ENCODE measurements at places on chromosomes 12 and 14.

GRCh38 chr14:32073537-32074189, 3.4 kb upstream of the ARHGAP5 start:
- peak; percentile 79 for DNase-seq

DNA sequence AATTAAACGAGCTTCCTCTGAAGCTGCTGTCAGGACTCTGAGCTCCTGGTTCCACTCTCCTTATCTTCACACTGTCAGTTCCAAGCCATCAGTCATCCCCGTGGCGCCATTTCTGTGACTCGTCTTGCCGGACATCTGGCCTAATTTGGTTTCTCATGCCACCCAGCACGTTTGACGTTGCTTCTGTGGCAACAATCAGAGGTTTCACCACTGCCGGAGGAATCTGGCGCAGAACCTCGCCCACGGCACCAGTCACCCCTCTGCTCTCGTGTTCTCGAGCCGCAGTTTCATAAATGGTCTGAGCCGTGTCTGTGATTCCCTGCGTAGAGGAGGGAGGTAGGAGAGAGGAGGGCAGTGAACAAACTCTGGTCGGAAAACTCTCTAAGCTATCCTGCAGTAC, 29.7 kb downstream of the BDKRB1 start:
- DNase-seq = no peak

DNA sequence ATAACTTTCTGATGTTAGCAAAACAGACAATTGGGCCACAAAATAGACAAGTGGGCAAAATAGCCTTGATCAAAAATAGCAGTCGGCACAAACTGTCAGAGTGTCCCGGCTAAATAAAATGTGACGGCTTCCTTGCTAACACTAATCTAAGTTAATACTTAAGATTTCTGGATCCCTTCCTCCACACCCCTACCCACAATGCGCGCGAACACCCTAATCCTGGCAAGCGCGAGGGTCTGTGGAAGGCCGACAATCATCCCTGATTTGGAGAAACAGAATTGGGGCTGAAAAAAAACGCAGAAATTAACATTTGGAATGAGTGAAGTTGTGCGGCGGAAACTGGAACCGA, 489 bp downstream of the CEP290 start:
- no peak for DNase-seq

- DNase-seq = no peak
Measured at GRCh38 chr12:57965766-57966165, 24.4 kb downstream of the ATP23 start.

DNA sequence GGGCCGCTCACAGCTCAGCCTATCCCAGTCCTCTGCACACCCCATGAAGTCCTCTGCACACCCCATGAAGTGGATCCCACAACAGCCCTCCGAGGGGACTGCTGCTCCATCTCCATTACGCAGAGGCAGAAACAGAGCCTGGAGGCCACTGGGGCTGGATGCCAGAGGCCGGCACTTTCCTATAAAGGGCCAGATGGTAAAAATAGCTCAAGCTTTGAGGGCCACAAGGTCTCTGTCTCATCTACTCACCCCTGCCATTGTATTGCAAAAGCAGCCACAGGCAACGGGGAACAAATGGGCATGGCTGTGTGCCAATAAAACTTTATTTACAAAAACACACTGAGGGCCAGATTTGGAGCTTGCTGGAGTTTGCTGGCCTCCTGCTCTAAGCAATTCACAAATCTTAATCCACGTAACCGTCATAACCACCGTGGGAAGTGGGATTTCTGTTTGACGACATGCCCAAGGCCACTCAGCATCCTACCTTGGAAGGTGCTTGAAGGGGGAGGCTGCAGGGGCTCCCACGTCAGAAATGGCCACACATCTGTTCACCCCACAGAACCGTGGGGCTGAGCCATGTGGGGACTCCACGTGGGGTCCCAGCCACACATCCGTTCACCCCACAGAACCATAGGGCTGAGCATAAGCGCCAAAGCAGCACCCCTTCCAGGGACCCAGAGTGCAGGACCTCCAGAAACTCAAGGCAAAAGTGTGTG, 92.0 kb downstream of the NCOR2 start:
- DNase-seq = no peak

DNA sequence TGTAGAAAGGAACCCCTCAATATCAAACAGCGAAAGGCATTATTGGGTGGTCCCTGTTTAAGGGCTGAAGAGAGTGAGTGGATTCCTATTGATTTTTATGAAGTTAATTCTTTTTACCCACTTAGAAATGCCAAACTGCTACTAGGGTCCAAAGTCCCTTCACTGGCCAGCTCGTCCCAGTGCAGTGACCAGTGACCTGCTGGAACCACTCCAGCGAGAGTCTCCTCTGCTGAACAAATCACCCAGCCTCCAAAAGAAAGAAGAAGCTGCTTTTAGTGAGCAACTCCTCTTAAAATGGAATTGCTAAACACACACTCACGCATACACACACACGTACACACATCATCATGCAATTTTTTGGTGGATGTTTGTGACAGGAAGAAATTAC, 198.2 kb upstream of the PLEKHG7 start:
- no peak for DNase-seq

DNA sequence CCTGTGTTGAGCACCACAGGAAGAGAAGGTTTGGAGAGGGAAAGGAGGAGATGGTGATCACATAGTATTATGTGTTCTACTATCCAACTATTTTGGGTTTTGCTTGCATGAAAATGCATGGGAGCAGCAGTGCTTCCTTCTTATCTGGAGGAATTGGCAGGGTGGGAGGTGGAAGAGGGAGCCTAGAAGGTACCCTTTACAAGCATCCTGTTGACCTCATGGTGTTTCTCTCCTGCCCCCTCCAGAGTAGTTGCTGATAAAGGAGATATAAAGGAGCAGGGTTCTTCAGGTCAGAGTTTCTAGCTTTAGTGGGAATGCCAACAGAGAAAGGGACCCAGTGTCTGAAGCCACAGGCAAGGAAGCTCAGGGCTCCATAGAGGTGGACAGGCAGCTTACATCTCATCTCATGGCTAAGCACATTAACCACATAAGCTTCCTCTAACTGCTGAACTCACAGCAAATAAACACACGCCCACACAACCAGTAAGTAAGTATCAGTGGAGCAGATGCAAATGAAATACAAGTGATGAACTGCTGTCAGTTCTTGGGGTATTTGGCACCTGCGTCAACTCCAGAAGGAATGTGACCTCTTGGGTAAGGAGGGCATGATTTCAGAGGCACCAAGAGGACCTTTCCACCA, 174.2 kb upstream of the SLC38A2 start:
- peak; percentile 73 for DNase-seq

DNA sequence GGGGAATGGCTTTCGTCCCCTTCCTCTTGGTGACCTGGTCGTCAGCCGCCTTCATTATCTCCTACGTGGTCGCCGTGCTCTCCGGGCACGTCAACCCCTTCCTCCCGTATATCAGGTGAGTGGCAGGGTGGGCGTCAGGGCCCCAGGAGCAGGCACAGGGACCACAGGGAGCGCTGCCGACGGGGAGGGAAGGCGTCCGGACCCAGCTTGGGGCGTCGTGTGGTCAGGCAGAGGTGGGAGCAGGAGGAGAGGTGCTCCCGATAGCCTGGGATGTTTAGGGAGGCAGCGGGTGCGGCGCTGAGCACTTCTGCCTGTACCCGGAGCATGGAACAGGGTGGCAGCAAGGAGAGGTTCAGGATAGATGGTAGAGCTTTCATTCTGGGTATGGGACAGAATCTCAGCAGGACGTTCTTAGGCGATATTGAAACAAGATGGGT, 444 bp downstream of the DRAM1 start:
- peak; percentile 62 for DNase-seq

DNA sequence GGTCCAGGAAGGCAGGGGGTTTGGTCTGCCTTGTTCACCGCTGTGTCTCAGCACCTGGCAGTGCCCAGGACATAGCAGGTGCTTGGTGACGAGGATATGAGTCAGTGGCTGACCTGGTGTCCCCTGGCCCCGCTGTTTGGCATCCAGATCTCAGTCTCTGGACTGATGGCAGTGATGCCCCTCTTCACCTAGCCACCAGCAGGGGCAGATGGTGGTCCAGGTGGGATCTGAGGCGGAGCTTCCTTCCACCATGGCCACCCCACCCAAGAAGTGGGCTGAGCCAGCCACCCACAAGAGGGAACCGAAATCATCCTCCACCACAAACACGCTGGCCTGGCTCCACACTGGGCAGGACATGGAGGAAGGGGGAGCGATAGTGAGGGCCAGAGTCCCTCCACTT, 16.1 kb upstream of the SH2B3 start:
- no peak for DNase-seq

GRCh38 chr14:104350463-104351185, 212.2 kb downstream of the KIF26A start:
- DNase-seq = no peak

- no peak for DNase-seq
Measured at GRCh38 chr12:15839041-15839440, 43.1 kb upstream of the STRAP start.

GRCh38 chr12:119157528-119157927, 21.2 kb upstream of the HSPB8 start:
- DNase-seq = no peak

GRCh38 chr12:122318607-122319605, 52.6 kb upstream of the VPS33A start:
- peak; percentile 94 for DNase-seq

DNA sequence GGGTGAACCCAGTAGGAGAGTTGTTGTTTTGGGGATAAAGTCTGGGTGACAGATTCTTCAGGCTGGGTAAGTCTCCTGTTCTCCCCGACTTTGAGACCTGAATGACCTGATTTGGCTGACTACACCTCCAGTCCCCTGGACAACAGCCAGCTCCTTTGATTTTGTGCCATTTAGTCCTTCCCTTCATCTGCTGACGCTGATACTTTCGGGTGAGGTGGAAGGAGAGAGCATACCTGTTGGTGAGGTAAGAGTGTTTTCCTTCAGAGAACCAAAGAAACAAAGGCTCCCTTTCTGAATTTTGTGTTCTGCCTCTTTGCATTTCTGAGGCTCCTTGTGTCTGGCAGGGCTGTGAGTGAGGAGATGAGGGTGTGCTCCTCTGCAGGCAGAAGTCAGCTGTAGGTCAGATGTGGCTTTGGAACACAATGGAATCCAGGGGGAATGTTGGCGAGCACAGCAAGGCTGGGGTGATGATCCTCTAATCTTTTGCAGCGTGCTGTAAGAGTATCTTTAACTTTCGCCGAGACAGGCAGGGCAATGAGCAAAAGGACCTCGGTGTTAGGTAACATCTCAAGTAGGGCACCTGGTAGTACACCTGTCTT, 12.1 kb downstream of the ETV6 start:
- no peak for DNase-seq

GRCh38 chr12:120406069-120406468, 31.8 kb upstream of the COX6A1 start:
- DNase-seq = no peak

DNA sequence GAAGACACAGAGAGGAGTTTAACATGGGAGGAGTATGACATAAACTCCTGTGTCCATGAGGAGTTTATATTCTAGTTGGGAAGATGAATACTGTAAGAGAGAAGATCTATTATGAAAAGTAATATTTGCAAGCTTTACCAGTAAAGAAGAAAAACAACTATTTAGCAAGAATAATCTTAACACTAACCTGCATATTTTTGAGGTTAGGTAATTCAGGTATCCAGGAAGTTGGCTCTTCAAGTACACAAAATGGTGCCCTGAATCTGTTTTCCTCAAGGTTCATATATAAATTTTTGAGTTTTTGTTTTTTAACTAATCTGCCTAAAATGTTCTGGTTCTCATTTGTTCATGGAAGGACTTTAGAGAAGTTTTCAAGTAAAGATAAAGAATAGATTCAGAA, 33.9 kb upstream of the KCNMB4 start:
- no peak for DNase-seq

DNA sequence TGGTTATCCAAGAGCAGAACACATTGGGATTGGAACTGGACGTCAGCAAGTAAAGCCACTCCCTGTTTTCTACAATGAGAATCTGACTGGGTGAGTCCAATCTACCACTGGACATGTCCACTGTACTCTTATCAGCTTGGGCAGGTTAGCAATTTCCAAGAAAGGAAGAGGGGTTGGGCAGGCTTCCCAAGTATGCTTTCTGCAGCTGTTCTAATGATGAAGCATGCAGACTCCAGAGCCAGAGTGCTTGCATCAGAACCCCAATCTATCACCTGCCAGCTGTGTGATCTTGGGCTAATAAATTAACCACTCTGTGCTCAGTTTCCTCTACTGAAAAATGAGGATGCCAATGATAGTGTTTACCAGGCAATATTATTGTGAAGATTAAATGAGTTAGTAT, 92.0 kb downstream of the EMP1 start:
- no peak for DNase-seq

- DNase-seq = peak; percentile 28
Measured at GRCh38 chr14:69650948-69651369, 39.6 kb downstream of the SUSD6 start.

- DNase-seq = no peak
Measured at GRCh38 chr14:102431751-102432150, 69.0 kb downstream of the TECPR2 start.

DNA sequence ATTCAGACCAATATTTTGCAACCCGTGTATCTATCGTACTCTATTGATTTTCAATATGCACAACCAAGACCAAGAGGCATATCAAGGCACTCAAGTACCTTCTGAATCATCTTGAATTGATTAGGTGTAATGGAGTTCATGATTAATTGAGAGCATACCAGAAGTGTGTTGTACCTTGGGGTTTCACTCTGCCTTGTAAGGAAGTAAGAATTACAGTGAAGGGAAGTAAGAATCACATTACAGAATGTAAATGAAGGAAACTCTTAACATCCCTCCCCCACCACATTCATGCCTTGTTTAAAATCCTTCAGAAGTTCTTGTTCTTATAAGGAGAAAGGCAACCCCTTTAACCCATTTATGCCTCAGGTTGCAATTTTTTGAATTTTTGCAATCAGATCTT, 5.4 kb upstream of the MGAT4C start:
- no peak for DNase-seq

DNA sequence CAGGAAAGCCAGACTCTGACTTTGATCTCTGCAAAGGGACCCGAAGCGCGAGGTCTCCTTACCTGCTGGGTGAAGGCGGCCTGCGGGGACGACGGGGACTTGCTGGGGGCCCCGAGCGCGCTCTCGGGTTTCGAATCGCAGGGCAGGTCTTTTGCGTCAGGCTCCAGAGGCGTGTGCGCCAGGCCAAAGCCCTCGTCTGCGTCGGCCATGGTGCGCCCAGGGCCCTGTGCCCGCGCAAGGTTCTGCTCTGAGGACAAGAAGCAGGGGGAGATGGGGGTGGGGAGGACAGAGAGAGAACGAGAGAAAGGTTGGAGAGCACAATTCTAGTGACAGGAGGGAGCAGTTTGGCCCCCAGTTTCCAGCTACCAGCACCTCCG, 2.3 kb downstream of the TBX5 start:
- peak; percentile 82 for DNase-seq

DNA sequence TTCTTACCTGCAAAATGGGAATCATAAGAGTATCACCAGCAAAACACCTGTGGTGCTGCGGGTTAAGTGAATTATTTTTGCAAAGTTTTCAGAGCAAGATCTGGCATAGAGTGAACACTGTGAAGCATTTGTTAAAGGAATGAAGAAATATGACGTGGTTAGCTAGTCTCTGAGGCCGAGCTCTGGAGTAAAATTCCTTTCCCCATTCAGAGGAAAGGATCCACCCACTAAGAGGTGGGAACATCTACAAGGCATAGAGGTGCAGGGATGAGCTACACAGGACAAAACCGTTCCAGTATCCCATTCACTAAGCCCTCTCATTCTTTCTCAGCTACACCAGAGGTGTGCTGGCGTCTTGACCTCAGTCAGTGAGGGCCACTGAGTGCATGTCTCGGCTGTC, 48.5 kb downstream of the JAG2 start:
- no peak for DNase-seq

- DNase-seq = peak; percentile 41
Measured at GRCh38 chr12:127363392-127363791, 903.6 kb upstream of the TMEM132C start.

GRCh38 chr12:122309564-122310121, 43.3 kb upstream of the VPS33A start:
- no peak for DNase-seq

- DNase-seq = peak; percentile 58
Measured at GRCh38 chr12:12007001-12007712, 63.6 kb upstream of the BCL2L14 start.
